Stimulated activated CD4-positive, alpha-beta T cell treated with anti-CD3 and anti-CD28 coated beads, Interleukin-2, amount 100 ng/mL, for 48 hours (primary cell): ENCODE measurements at places on chromosomes 4 and X.
A peak's percentile ranks its signal among the peaks of the same experiment; 100 is the strongest.

DNA sequence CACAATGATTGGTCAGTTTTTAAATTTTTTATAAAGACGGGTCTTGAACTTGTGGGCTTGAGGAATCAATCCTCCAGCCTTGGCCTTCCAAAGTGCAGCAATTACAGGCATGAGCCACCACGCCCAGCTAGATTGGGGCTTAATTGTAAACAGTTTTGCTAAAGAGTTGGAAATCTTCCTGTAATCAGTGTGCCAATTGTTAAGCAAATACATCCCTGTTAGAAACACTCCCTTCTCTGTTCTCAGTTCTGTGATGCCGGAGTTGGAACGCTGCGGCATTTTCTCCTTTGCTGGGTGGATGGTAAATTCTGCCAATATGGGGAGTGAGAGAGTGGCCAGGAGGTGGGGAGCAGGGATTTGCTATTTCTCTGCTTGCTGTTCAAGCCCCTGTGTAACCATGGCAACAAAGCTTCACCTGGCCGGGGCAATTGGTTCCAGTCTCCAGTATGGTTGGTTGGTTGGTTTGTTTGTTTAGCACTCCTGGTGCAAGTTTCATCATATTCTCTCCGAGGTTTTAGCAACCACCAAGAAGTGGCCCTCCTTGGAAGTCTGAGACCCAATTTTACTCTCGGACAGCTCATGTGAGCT, 3.0 kb upstream of the SPATA4 start:
- no peak for DNase-seq

GRCh38 chr4:102599886-102600285, 98.7 kb downstream of the NFKB1 start:
- no peak for DNase-seq

DNA sequence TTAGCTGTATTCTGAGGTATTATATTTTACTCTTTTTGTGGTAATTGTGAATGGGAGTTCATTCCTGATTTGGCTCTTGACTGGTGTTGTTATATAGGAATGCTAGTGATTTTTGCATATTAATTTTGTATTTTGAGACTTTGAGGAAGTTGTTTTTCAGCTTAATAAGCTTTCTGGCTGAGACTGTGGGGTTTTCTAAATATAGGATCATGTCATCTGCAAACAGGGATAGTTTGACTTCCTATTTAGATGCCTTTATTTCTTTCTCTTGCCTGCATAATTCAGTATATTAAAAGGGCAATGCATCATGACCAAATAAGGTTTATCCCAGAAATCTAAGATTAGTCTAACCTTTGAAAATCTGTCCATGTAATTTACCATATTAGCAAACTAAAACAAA, 44.7 kb upstream of the EPGN start:
- DNase-seq, result no peak

- no peak for DNase-seq
Observed at GRCh38 chr4:123651066-123651465, 254.5 kb downstream of the SPRY1 start.

- DNase-seq, result no peak
Observed at GRCh38 chr4:107482546-107482945, 237.5 kb downstream of the PAPSS1 start.

- no peak for DNase-seq
Observed at GRCh38 chr4:113013751-113014150, 35.7 kb upstream of the ANK2 start.

GRCh38 chr4:3318561-3319021, 25.8 kb downstream of the RGS12 start:
- DNase-seq, result no peak

GRCh38 chr4:26941951-26942350, 81.3 kb downstream of the STIM2 start:
- no peak for DNase-seq

- DNase-seq, result no peak
Observed at GRCh38 chrX:85905851-85906250, 141.5 kb downstream of the CHM start.

- no peak for DNase-seq
Observed at GRCh38 chrX:111490688-111491087, 20.8 kb upstream of the SERTM2 start.

- no peak for DNase-seq
Observed at GRCh38 chr4:106414366-106414765, 45.8 kb upstream of the GIMD1 start.

- DNase-seq, result no peak
Observed at GRCh38 chrX:48590203-48591103, 6.8 kb upstream of the WDR13 start.

DNA sequence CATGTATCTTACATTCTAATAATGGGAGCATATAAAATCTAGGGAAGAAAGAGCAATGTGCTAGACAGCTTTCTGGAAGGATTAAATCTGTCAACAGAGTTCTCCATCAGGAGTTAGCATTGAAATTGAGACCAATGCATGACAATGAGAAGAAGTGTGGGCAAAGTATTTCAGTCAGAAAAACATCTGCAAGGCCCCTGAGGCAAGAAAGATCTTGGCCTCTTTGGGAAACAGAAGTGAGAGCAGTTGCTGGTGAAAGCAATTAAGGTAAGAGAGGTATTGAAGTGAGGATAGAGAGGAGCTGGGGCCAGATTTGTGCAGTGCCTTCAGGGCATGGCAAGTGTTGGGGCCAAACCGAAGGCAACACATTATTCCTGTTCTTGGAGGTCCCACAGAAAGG, 999.1 kb downstream of the STPG2 start:
- DNase-seq, result no peak

DNA sequence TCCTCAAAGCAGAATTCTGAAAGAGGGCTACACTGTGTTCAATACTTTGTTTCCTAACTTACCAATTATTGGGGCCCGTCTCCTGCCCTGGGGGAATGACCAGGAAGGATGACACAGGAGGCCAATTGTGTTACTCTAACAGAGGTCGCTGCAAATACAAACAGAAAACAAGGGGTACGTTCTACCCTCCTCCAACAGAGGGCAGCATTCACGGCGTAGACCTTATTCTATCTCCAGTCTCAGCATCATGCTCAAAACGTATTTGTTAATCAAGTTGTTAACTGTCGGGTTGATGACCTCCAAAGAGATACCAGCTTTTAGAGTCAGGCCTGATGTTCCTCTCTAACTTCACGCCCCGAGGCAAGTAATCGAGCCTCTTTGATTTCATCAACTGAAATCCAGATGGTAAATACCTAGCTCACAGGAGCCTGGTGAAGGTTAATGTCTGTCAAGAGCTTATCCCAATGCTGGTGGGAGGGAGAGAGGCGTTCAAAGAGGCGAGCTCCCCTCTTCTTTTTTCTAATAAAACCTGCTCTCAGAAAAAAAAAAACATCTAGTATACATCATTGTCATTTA, 181.0 kb upstream of the KCNIP4 start:
- DNase-seq, result peak; percentile 0

DNA sequence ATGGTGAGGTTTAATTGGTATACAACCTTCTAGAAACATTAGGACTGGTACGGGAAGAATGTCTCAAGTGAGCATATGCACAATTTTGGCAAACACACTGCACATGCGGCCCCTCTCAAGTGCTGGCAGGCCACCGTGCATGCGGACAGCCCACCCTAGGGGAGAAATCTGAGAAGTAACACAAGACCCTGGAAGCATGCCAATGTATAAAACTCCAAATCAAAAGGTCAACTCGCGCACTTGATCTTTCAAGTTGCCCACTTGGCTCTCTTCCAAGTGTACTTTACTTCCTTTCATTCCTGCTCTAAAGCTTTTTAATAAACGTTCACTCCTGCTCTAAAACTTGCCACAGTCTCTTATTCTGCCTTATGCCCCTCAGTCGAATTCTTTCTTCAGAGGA, 488.3 kb downstream of the CFAP47 start:
- no peak for DNase-seq

DNA sequence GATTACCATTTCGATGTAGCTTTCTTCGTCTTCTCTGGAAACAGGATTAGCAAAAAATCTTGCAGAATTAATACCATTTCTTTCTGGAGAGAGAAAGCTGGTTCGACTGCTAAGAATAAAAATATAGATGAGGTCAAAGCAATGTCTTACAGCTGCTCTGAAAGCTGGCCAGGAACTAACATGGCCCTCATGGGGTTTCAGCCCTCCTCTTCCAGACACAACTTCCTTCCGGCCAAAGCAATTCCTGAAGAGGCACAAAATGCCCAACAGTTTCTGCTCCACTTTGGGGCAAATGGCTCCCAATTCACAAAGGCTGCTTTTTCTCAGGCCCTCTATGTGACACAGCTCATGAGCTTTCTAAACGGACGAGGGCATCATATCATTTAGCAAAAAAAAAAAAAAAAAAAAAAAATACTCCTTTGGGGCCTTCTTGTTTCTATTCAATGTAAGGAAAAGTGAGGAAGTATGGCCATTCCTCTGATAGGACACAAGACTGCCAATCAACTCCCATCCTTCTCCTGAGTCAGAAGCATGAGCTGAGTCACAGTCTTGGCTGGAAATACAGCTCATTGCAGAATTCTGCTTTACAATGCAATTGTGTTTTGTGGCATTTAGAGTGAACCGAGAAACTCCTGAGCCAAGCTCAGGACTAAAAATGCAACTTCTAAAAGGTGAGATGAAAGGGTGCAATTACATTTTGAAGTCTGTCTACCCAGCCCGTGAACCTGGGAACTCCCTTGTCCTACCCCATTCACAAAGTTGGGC, 42.7 kb upstream of the CTAG2 start:
- no peak for DNase-seq
